IPS DF 6.9 (cell line): ENCODE measurements at places on chromosomes 6 and 20.

DNA sequence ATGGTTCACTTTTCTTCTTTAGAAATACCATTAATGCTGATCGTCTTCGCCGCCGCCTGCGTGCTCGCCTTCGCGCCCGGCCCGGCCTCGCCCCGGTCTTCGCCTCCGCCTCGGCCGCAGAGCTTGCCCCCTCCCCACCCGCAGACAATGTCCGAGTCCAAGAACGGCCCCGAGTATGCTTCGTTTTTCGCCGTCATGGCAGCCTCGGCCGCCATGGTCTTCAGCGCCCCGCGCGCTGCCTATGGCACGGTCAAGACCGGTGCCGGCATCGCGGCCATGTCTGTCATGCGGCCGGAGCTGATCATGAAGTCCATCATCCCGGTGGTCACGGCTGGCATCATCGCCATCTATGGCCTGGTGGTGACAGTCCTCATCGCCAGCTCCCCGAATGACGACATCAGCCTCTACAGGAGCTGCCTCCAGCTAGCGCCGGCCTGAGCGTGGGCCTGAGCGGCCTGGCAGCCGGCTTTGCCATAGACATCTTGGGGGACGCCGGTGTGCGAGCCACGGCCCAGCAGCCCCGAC lies 4.8 kb upstream of the PRPH2 start:
- no peak for DNase-seq

GRCh38 chr6:33978412-33979150 lies 167.3 kb downstream of the GRM4 start:
- DNase-seq: no peak

GRCh38 chr6:9481292-9482029 lies 933.4 kb downstream of the TFAP2A start:
- no peak for DNase-seq

- no peak for DNase-seq
Measured at GRCh38 chr6:66940003-66940402, 1233.0 kb upstream of the EYS start.

GRCh38 chr6:131206463-131207251 lies 71.4 kb downstream of the AKAP7 start:
- no peak for DNase-seq

DNA sequence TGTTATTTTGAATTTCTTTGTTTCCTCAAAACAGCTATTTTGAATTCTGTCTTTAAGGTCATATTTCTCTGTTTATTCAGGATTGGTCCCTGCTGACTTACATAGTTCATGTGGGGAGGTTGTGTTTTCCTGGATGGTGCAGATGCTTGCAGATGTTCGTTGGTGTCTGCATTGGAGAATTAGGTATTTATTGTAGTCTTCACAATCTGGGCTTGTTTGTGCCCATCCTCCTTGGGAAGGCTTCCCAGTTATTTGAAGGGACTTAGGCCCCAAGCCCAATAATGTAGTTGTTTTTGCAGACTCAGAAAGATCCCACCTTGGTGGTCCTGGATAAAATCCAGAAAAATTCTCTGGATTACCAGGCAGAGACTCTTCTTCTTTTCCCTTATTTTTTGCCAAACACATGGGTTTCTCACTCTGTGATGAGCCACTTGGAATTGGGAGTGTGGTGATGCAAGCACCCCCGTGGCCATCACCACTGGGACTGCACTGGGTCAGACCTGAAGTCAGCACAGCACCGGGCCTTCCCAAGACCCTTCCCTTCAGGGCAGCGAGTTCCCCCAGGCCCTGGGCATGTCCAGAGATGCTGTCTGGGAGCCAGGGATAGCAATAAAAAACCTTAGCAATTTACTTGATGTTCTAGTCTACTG lies 81.6 kb upstream of the EZR start:
- no peak for DNase-seq

GRCh38 chr20:42373049-42373448 lies 754.9 kb upstream of the CHD6 start:
- DNase-seq: no peak
